Suppressor macrophage treated with lipopolysaccharide for 4 hours (primary cell): ENCODE measurements at places on chromosomes 3 and 15.
A peak's percentile ranks its signal among the peaks of the same experiment; 100 is the strongest.

GRCh38 chr15:82856397-82857170, 47.2 kb downstream of the WHAMM start:
- DNase-seq = no peak

GRCh38 chr15:101689901-101690300, 34.4 kb downstream of the TARS3 start:
- DNase-seq = peak; percentile 27

DNA sequence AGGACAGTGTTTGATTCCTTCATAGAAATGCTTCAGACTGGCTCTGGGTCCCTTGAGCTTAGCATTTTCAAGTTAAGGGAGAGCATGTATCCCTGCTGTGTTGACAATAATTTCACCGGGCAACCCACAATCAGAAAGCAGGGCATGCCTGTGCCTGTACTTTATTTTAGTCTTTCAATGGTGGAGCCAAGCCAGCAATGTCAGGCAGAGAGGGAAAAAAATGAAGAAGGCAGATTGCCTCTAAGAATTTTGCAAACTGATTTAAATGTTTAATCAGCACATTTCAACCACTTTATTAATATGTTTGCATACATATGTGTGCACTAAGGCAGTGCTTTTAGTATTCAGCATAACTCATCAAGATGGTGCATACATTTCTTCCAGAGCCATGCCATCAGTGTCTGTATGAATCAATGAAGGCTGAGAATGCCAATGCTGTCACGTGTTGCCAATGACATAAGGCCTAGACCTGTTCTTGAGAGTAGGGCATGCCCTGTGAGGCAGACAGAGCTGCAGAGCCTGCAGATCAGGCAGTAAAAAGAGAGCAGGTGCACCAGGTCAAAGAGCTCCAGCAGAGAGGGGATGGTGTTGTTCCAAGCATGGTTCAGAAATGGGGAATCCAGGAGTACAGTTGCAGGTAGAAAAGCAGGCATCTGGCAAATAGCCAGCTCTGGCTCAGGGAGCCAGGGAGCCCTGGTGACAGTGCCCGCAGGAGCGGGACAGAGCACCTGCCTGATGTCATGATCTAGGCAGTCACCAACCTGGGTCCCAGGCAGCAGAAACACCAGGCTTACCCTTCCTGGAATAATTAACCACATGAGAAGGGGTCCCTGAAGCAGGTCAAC, 508.5 kb downstream of the GABRG3 start:
- no peak for DNase-seq

GRCh38 chr3:108488631-108489030, 21.8 kb downstream of the MYH15 start:
- no peak for DNase-seq

DNA sequence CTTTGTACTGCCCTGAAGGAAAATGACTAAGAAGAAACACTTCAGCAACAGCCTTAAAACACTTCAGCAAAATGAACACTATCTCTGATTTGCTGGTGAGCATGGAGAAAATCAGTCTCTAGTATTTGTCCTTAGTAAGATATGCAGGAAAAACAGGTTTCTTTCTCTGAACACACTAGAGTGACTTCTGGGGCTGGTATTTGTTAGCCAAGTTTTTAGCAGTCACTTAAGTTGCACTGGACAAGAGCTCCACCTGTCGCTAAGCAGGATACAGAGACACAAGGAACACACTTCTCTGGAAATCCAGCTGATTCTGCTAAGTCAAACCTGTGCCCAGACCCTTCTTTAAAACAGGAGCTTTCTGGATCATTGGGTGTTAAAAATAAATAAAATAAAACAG, 65.3 kb downstream of the CHAC1 start:
- peak; percentile 16 for DNase-seq
